ENCODE measurements at places on chromosomes 1 and 21.
A peak's percentile ranks its signal among the peaks of the same experiment; 100 is the strongest.

- DNase-seq: peak; percentile 80
Measured at GRCh38 chr1:68269637-68270430, 37.5 kb upstream of the WLS start.

DNA sequence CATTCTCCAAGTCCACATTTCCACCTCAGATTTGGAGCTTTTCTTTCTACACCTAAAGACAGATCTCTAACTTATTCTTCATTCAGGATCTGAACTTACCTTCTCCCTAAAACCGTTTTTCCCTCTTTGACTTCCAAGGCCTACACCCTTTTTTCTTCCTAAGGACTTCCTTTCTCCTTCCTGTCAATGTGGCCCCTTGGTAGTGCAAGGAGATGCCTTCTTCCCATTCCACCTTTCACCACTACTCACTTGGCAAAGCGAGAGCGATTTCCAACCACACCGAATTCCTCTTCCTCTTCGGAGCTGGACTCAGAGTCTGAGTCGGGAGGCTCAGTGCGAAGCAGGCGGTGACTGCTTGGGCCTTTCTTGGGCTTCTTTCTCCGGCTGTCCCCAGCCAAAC lies 1.3 kb downstream of the EFCAB14 start:
- no peak for DNase-seq

DNA sequence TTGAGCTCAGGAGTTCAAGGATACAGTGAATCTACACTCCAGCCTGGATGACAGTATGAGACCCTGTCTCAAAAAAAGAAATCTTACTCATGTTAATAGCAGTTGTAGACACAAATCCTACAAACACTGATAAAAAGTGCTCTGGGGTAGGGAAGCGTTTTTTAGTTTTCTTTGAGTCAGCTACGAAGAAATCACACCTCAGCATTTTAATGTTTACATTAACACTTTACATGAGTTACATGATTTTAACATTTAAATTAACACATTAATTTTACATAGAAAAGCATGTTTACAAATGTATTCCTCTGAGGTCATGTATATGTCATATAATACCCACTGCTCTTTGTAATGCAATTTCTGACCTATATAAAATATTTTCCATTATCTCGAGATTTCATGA lies 419.2 kb downstream of the DPYD start:
- no peak for DNase-seq

DNA sequence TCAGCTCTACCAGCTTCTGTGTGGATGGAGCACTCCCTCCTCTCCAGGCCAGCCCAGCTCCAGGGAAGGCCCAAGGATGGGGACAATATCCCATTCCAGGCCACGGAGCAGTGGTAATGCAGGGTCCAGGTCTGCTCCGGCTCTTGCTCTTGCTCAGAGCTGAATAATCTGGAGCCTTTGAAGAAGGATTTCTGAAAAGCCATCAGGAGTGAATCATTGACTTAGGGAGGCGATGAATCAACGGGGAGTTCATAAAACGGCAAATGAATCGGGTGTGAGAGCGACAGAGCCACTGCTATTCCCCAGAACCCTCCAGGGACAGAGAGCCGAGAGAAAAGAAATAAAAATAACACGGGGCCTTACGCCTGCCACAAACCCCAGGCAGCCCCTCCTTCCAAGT lies 7.7 kb downstream of the POU3F1 start:
- peak; percentile 73 for DNase-seq

DNA sequence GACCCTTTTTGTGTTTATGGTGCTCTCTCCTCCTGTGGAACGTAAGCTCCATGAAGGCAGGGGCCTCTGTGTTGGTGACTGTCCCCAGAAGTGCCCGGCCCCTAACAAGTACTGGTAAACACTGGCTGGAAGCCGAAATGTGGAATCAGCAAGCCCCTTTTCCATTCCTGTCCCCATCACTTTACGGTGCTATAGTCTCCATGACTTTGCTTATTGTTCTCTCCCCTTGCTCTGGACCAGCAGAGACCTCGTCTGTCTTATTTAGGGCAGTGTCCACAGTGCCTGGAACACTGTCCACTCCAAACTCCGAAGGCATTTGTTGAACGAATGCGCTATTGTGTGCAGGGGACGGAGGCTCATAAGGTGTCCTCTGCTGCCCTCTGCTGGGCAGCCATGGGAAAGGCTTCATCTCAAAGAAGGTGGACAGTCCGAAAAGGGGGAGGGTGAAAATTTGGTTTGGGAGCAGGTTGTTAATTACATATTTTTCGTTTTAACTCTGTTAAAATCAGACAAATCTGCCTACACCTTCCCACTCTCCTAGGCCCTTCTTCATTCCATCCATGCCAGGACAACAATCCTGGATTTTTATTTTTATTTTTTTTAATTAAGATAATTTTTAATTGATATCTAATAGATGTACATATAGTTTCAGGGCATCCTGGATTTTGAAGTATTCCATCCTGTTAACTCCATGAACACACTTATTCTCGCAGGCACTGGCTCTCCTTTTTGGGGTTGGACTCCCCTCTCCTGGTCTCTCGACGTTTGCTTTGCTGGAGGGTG lies 115.6 kb downstream of the PGBD5 start:
- DNase-seq: peak; percentile 68

GRCh38 chr21:17828223-17828622 lies 9.1 kb upstream of the C21orf91 start:
- peak; percentile 32 for DNase-seq

GRCh38 chr1:102434421-102434820 lies 437.7 kb upstream of the OLFM3 start:
- peak; percentile 33 for DNase-seq

DNA sequence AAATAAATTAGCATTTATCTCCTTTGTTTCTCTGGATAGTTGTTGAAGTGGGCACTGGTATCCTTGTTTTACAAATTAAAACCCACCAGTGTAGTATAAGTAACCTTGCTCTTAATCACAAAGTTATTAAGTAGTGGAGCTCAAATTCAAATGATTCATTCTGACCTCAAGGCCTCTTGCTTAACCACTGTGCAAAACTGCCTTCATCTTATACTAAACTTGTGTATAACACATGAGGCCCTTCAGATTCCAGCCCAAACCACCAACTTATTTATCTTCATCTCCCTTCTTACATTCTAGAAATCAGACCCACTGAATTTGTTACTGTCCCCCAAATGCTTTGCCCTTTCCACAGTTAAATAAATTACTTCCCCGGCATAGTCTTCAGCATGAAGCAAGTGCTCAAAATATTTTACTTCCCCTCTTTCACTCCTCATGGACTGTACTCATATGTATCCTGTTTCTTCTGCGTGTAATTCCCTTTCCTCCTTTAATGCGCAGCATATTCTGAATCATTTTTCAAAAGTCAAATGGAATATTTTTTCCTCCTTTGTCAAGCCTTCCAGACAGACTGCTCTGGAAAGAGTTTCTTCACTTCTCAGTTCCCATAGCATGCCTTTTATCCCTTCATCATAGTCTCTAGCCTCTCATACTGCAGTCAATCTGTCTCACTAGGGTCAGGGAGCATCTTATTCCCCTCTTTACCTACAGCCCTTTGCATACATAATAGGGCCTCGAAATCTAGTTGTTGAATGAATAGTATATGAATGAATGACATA lies 19.0 kb upstream of the DNASE2B start:
- DNase-seq: peak; percentile 79

DNA sequence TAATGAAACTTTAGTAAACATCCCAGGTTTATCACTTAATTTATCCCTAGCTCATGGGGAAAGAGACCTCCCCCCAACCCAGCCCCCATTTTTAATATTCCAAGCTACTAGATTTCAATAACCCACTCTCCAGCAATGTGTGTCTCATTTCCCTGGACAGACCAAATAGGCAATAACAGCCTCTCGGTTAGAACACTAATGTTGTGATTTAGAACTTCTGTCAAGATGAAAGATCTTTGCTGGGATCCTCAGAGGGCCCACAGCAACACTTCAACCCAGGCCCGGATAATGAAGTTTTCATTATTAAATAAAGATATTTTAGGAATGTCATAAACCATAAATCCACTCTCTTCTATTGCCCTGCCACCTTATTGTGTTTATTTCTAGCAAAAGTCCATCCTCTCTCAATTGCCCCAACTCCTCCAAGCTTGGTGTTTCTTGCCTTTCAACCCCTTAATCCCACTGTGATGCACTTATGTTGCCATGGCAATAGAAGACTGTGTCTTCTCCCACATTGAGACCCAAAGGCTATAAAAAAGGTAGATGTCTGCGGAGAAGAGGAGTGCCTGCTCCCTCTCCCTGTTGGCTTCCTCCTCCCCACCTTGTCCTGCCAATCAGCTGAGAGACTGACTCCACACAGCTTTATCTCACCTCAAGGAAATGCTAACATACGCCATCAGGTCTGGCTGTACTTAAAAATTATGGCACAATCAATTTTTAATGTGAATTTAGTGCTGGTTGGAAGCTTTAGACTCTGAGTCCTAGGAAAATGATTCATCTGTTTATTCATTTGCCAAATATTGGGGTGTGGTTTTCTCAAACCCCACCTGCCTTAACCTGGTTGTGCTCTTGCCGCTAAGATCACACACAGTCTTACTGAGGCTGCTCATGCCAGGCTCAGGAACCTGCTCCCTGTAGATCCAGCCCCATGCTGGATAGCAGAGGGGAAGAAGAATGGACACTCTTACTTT lies 258.3 kb upstream of the CAMK1G start:
- DNase-seq: no peak

DNA sequence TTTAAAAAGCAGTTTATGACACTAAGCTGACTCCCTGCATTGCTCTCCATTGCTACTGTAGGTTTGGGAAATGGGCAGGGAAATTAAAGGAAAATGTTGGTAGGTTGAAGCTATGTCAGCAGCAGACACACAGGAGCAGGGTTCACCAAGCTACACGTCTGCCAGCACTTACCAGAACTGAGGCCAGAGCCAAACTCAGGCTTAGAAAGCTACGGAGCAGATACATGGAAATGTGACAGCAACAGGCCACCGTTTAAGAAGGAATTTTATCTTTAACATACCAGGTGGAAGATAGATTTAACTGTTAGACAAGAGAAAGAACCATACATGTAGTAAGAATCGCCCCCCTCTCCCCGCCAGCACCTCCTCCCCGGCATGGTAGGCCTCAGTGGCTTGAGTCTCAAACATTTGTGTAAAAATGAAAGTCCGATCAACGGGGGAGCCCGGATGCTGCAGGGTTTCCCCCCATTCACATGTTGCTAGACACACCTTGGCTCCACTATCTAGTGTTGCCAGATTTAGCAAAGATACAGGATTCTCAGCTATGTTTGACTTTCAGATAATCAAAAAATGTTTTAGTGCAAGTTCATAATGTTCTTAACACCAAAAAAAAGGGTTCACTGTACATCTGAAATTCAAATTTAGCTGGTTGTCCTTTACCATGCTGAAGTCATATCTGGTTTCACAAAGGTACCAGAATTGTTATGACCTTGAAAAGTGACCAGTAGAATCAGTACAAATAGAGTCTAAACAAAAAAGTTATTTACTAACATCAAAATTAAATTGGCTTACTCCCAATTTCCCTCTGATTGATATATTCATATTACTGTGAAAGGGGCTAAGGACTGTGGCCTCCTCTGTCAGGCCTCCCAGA lies 6.7 kb downstream of the OR2T11 start:
- DNase-seq: no peak

- peak; percentile 84 for DNase-seq
Measured at GRCh38 chr1:23393706-23394105, 24.1 kb upstream of the ZNF436 start.

DNA sequence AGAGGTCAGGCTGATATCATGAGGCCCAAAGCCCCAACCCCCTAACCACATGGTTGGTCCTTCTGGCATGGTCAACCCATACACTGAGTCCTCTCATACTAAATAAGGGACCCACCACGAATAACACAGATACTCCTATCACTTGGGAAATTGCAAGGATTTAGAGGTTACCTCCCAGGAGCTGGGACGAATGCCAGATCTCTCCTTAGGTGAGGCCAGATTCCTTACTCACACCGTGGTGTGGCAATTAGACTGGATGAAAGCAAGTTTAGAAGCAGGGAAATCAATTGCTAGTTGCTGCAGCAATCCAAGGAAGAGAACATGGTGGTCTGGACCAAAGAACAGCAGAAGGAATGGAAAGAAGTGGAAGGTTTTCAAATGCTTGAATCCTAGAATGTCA lies 60.1 kb downstream of the IER5 start:
- no peak for DNase-seq

GRCh38 chr1:218658899-218659298 lies 313.8 kb downstream of the TGFB2 start:
- DNase-seq: peak; percentile 87

All from EL (cell line).